PC-9 (cell line): ENCODE measurements at places on chromosomes 2 and 18.

DNA sequence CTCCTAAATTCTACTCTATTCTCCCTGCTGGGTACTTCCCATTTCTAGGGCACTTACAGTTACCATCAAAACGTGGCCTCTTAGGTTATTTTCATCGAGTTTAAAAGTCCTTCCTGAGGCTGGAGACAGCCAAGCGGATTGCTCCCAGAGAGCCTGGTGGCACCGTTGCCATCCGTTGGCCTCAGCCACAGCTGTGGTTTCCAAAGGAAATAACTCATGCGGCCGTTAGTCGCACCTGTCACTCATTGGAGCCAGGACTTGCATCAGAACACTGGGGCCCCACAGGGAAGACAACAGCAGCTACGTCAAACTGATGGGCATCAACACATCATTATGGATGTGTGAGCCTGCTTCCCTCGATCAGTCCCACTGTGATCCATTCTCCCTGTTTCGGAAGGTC, 453.4 kb downstream of the BCL11A start:
- no peak for DNase-seq

GRCh38 chr2:24754985-24755705, 38.0 kb downstream of the PTRHD1 start:
- no peak for DNase-seq

DNA sequence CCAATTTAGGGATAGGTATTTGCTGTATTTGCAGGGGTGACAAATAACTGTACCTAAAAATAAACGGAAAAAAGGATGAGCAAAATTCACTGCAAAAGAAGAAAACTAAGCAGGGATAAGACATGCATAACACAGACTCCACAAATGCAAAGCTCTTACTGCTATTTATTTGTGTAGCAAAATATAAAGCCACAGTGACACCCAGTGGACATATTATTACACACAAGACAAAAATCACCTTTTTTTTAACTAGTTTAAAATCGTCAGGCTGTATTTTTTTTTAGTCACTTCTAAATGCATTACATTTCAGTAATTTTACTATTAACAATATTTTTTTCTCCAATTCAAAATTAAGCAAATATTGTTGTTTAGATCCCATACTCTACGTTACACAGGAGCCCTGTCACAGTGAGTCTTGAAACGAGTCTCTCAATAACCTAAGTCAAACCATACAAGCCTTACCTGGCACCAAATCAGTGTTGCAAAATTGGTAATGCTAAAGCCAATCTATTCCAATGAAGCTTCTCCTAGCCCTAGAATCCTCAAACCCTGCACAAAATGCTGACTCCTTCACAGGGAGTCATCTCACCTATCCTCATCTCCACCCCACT, 23.7 kb downstream of the METTL4 start:
- DNase-seq = no peak

DNA sequence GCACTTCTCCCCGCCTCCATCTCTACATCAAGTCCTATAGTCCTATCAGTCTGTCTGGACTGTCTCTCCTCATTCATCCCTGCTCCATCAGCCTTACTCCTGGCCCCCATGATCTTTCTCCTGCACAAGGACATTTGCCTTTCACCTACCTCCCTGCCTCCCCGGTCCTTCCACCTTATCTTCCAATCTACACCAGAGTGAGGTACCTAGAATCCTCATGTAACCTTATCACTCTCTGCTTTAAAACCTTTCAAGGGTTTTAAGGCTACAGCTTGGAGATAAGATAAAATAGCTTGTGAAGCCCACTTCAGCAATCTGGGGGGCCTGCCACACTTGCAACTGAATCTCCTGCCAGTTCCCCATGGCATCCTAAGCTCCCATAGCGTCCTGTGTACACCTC, 12.8 kb downstream of the CDC42EP3 start:
- no peak for DNase-seq

GRCh38 chr2:184679219-184680018, 81.1 kb downstream of the ZNF804A start:
- no peak for DNase-seq

- peak; percentile 65 for DNase-seq
Observed at GRCh38 chr2:214069254-214069653, 341.6 kb upstream of the VWC2L start.
